Stimulated activated CD4-positive, alpha-beta T cell treated with anti-CD3 and anti-CD28 coated beads, Interleukin-1b, Interleukin-23, amount 100 ng/mL, for 1 hour (primary cell): ENCODE measurements at places on chromosomes 3 and 15.

GRCh38 chr15:59887211-59887610 lies 116.9 kb upstream of the FOXB1 start:
- DNase-seq: no peak

- no peak for DNase-seq
Measured at GRCh38 chr15:35174948-35175347, 89.9 kb upstream of the NANOGP8 start.

DNA sequence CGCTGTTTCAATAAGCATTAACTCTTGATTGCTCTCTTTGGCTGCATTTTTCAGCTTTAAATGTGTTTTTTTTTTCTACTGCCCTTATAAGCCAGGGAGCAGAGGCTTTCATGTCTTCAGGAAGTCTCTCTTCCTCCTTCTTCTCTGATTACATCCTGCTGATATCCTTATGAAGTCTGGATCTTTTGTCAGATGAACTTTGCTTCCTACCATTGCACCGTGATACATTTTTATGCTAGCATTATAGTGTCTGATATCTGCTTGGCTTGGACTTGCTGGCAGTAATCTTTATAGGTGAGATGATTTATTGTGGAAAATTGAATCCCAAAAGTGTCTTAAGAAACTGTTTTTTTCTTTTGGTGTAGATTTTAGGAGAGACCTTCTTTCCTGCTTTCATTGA lies 160.4 kb upstream of the CFAP20DC start:
- DNase-seq: no peak

GRCh38 chr3:174062923-174063322 lies 665.4 kb downstream of the NLGN1 start:
- no peak for DNase-seq

DNA sequence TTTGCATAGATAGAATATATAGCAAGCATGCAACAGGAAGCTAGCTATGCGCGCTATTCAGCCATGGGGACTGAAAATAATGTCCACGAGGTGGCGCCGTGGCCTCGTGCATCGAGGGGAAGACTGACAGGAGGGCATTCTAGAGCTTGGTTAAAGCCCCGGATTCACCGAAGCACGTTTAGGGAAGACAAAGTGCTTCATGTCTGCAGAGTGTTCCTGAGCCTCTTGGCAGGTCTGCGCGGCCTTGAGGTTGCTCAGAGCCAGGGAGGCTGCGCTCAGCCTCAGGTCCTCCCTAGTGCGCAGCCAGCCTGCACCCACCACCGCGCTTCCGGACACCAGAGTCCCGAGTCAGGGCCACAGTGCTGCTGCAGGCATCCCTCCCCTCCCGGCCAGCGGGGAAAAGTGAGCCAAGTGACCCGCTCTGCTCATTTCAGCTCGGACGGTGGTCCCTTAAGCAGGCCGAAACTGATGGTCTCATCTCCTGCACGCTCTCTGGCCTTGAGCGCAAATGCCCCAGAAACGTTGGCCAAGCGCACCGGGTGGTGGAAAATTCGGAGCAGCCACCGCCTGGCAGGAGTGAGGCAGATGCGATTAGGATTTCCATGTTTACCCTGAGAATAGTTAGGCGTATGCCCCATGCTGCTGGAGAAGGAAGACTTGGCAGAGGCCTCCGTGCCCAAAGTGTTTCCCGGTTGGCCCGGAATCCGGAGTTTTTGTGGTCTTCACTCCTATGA lies 24.8 kb downstream of the GABRA5 start:
- no peak for DNase-seq

DNA sequence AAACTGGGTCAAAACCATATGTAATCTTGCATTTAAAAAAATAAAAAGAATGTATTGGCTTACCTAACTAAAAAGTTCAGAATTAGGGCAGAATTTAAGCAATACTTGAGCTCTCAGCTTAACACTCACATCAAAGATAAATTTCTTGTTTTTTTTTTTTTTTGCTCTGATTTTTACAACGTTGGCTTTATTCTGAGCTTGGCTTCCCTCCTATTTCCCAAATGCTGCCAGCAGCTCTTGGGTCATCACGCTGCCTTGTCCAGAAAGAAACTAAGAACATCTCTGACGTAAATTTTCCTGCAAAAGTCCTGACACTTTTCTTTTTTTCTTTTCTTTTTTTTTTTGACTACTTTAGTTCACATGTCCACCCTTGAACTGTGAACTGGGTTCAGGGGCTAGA lies 150.6 kb upstream of the TGFBR2 start:
- DNase-seq: no peak

DNA sequence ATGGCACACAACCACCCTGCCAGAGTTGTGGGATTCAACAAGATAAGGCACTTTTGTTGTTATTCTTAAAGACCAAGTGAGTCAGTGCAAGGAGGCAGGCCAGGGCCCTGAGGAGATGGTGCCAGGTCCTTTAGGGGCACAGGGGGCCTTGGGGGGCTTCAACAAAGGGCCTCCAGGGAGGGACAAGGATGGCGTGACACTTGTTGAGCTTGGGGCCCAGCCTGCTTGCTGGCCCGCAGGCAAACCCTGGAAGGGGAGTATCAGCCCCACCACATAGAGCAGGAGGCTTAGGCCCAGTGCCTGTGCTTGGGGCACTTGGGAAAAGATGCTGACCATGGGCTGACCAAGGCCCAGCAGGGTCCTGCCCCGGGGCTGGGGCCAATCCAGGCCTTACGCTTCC lies 5.5 kb downstream of the IQSEC1 start:
- DNase-seq: no peak

GRCh38 chr3:162586591-162586990 lies 1090.0 kb downstream of the OTOL1 start:
- no peak for DNase-seq

- no peak for DNase-seq
Measured at GRCh38 chr3:171349392-171349791, 110.8 kb downstream of the TNIK start.

DNA sequence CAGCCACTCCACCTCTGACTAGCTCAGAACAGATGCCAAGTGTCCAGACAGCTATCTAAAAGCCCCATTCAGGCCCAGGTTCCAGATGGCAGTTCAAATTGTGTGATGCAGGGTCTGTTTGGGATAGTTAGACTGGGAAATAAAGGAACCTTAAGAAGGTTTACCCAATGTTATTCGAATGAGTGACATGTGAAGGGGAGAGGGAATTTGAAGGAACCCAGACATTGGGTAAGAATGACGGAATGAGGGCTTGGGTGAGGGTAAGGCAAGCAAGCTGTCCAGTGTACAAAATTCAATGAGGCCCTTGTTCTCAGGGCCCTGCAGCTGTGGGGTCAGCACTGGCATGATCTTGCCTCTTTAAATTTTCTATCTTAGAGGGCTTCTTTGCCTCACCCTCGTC lies 34.1 kb downstream of the ATP13A5 start:
- no peak for DNase-seq

DNA sequence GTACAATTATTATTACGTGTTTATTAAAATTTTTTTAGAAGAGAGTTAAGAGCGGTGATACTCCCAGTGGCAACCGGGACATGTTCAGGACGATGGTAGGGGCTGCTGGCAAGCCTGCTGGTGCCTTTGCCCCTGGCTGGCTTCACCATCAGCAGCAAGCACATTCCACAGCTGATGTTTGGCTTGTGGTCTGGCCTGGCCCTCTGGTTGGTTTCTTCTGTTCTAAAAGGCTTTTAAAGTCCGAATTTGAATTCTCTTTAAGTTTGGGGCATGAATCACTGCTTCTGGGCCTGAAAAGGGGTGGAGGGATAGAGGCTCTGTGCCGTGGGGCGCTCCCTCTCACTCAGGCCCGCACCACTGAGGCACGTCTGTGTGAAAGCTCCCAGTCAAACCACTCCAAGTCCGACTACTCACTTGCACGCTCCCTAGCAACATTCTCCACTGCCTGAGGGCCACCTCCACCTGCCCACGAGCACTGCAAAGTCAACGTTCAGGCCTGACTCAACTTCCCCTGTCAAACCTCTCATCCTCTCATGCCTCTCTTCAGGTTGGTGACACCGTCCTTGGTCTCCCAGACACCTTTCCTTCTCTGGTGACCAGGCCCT lies 10.1 kb downstream of the ITGA11 start:
- DNase-seq: no peak

- no peak for DNase-seq
Measured at GRCh38 chr3:19898721-19899120, 35.3 kb downstream of the EFHB start.

- no peak for DNase-seq
Measured at GRCh38 chr15:43469867-43470266, 23.1 kb downstream of the TP53BP1 start.
